ENCODE measurements at places on chromosomes 16 and 17.

DNA sequence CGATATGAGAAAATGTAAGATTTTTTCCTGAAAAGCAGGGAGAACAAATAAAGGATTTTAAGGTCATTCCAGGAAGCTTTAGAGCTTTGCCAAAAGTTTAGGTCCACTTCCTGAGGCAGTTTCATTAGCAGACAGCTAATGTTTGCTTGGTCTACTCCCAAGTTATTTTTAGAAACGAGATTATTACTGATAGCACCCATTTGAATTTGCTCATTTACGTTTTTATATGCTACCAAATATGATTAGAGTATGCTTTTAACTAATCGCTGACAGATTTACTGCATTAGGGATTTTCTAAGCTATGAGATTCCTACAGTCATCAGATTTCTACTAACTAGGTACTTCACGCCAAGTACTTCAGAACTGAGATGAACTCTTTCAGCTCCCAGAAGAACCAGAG is 98.1 kb downstream of the WNT3 start:
- DNase-seq: no peak

- no peak for DNase-seq
These were observed 504 bp downstream of the FOXC2 start for GRCh38 chr16:86566966-86567700.

DNA sequence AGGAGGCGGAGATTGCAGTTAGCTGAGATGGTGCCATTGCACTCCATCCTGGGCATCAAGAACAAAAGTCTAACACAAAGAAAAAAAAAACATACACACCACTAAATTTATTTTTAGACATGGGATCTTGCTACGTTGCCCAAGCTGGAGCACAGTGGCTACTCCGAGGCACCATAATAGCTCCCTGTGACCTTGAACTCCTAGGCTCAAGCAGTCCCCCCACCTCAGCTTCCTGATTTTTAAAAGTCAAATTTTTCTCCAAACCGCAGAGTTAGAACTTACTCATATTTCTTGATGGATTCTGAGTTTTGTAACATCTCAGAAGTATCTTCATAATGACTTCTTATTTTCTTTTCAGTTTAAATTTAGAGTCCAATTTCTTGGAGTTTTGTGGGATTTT is 3.4 kb downstream of the CMTM4 start:
- DNase-seq: no peak

DNA sequence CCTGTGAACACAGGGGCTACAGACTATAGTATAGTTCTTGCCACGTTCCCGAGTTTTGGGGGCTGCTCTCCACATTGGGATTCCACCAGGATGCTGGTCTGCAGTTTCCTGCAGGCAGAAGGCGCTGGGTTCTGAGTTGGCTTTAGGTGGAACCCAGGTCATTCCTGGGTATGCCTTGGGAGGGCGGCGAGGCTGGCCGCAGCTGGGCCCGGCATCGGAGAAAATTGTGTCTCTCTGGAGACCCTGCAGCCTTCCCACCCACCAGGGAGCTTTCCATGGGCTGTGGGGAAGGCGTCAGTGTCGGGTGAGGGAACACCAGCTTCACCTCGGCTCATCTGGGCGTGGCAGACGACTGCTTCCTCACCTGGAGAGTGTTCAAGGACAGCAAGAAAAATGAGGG is 183.6 kb downstream of the RAB11FIP4 start:
- no peak for DNase-seq

- no peak for DNase-seq
These were observed 782.4 kb upstream of the SOX9 start for GRCh38 chr17:71338396-71338795.

Data from SK-N-DZ (cell line).